ENCODE measurements at places on chromosomes 6 and 20.

DNA sequence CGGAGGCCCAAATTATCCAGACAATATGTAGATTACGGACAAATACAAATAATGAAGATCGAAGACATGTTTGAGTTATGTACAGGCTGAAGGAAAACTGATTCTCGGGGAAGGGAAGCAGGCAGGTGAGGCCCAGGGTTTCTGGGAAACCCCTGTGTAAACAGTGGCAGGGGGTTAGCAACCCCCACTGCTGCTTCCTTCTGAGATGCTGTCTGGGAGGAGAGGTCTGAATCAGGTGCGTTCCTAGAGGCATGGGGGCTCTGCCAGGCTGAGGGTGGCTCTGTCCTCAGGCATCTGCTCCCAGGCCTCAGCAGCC lies 7.2 kb upstream of the MDGA1 start:
- peak overlapping the region; percentile 58 for H3K4me3 ChIP-seq
- no peaks in the 10 kb centered on the region for H3K27me3 ChIP-seq
- peak overlapping the region; percentile 85 for H3K27ac ChIP-seq
- no peaks in the 10 kb centered on the region for H3K36me3 ChIP-seq
- no peaks in the 10 kb centered on the region for H3K4me1 ChIP-seq
- no peak for DNase-seq

- no peaks in the 10 kb centered on the region for H3K27me3 ChIP-seq
- peak overlapping the region; percentile 99 for H3K27ac ChIP-seq
- H3K36me3 ChIP-seq, result no peaks in the 10 kb centered on the region
- H3K4me1 ChIP-seq, result peaks cover 35% of the 10 kb centered on the region
- peak overlapping the region; percentile 84 for H3K4me3 ChIP-seq
Observed at GRCh38 chr6:159726255-159726917, 920 bp upstream of the WTAP start.

DNA sequence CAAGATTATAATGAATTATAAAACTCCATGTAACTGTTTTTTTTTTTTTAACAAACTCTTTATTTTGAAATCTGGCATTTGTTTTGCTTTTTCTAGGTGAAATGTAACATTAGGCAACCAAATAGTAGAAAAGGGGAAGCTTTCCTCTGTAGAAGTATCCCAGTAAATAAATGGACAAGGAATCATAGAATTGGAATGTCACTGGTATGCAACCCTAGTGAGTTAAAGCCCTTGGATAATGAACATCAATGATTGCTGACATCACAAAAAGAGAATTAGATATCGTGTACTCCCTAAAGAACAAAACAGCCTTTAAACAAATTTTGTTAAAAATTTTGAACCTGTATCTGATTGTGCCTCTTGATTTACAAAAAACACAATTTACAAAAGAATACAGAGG lies 93.9 kb upstream of the OGFRL1 start:
- H3K36me3 ChIP-seq, result no peaks in the 10 kb centered on the region
- H3K27me3 ChIP-seq, result no peaks in the 10 kb centered on the region
- H3K4me3 ChIP-seq, result no peak overlapping the region
- H3K27ac ChIP-seq, result no peak overlapping the region
- no peak for DNase-seq

DNA sequence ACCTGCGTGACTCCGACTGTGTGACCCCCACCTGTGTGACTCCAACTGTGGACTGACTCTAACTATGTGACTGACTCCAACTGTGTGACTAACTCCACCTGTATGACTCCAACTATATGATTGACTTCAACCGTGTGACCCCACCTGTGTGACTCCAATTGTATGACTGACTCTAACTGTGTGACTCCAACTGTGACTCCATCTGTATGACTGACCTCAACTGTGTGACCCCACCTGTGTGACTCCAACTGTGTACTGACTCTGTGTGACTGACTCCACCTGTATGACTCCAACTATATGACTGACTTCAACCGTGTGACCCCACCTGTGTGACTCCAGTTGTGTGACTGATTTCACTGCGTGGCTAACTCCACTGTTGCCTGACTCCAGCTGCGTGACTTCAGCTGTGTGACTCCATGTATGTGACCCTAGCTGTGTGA lies 38.6 kb downstream of the SYNJ2 start:
- H3K27ac ChIP-seq, result no peak overlapping the region
- peaks cover 6% of the 10 kb centered on the region for H3K36me3 ChIP-seq
- DNase-seq, result peak; percentile 11
- H3K4me1 ChIP-seq, result no peaks in the 10 kb centered on the region

GRCh38 chr6:140487586-140487985 lies 1113.1 kb upstream of the CITED2 start:
- H3K36me3 ChIP-seq, result no peaks in the 10 kb centered on the region
- no peaks in the 10 kb centered on the region for H3K27me3 ChIP-seq
- H3K4me3 ChIP-seq, result no peak overlapping the region
- peaks cover 16% of the 10 kb centered on the region for H3K4me1 ChIP-seq
- H3K27ac ChIP-seq, result no peak overlapping the region
- no peak for DNase-seq

DNA sequence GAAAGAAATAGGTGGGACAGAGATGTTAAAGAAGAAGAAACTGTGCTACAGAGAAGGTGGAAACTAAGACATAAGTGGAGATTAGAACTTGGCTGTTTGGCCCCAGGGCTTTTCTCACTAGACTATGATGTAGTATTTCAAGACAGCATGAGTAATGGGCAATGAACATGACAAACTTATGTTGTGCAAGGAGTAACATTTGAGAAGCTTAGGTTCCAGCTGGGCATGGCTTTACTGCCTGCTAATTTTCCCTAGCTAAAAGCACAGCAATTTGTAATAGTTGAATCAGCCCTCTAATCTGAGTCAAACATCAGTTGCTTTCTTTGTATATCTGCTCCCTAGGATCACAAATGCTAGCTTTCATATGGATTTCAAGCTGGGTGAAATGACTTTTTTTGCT lies 294.3 kb upstream of the BMP2 start:
- H3K4me3 ChIP-seq, result no peak overlapping the region
- H3K36me3 ChIP-seq, result no peaks in the 10 kb centered on the region
- H3K4me1 ChIP-seq, result no peaks in the 10 kb centered on the region
- DNase-seq, result no peak

DNA sequence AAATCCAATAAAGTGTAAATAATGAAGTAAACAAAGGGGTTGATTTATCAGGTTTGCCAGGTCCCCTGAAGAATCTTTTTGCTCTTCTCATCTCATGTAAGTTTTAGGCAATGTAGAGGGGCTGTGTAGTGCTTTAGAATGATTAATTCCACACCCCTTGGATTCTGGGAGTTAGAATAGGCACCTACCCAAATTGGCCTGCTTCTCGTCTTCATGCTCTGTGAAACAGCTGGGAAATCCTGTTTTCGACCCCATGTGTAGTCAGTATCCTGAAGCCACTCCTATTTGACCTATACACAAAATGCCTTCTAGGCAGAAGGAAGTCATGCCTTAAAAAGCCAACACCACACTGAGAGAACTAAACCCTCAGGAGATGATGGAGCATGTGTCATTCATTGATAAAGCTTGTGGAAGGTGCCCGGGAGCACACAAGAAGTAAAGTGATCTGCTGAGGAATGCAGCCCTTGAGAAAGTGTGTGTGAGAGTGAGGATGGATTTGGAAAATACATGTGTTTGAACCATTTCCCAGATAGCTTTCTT lies 170.9 kb downstream of the KLHL32 start:
- no peaks in the 10 kb centered on the region for H3K36me3 ChIP-seq
- no peak for DNase-seq
- no peaks in the 10 kb centered on the region for H3K4me1 ChIP-seq
- no peaks in the 10 kb centered on the region for H3K27me3 ChIP-seq

DNA sequence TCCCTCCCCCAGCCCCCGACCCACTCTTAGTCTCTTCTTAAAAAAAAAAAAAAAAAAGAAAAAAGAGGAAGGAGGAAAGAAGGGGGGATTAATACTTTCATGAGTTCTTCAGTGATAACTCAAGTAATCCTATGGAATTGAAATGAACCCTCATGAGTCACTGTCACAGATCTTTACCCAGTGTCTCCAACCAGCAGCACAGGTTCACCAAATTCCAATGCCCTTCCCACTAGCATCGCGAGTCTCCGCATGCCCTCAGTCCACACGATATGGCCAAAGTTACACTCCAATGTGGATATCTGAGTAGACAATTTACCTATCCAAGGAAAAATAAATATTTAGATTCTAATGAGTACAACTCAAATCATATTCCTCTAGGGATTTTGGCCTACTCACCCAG lies 74.5 kb downstream of the MDN1 start:
- no peaks in the 10 kb centered on the region for H3K4me1 ChIP-seq
- no peak overlapping the region for H3K4me3 ChIP-seq
- DNase-seq, result no peak
- peaks cover 92% of the 10 kb centered on the region for H3K36me3 ChIP-seq

GRCh38 chr20:13581451-13581850 lies 57.3 kb downstream of the TASP1 start:
- no peak overlapping the region for H3K4me3 ChIP-seq
- DNase-seq, result no peak
- no peak overlapping the region for H3K27ac ChIP-seq

DNA sequence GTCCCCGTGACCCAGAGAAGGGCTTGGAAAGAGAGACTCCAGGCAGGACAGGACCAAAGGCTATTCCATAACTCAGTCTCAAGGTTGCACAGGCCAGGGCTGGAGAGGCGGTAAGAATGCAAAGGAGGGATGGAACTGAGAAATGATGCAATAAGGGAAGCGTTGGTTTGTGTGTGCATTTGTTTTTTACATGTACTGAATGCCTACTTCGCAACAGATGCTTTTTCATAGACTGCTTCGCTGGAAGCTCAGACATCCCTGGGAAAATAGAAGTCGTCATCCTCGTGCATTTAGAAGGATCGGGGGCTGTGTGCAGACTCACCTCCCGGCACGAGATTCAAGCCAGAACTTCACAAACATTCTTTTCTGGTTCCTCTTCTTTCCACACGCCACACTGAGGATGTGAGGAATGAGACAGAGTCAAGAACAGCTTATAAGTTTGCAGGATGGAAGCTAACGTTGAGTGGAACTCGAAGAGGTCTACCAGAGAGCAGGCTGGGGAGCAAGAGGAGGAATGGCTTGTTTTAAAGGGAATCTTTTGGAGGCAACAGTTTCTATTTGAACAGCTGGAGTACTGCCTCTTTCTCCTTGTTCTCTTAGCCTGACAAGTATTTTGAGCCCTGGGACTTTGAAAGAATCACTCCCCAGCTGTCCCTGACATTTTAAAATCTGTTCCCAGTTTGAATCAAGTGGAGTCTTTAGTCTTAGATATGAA lies 19.3 kb upstream of the LY86 start:
- H3K27ac ChIP-seq, result no peak overlapping the region

- no peak for DNase-seq
- no peaks in the 10 kb centered on the region for H3K4me1 ChIP-seq
- H3K36me3 ChIP-seq, result no peaks in the 10 kb centered on the region
Observed at GRCh38 chr6:134721060-134721405, 228.9 kb downstream of the ALDH8A1 start.

GRCh38 chr6:45169815-45170214 lies 158.3 kb upstream of the RUNX2 start:
- H3K27me3 ChIP-seq, result no peaks in the 10 kb centered on the region
- no peaks in the 10 kb centered on the region for H3K4me1 ChIP-seq
- no peaks in the 10 kb centered on the region for H3K36me3 ChIP-seq
- no peak overlapping the region for H3K4me3 ChIP-seq
- H3K27ac ChIP-seq, result no peak overlapping the region

- H3K36me3 ChIP-seq, result no peaks in the 10 kb centered on the region
- no peaks in the 10 kb centered on the region for H3K27me3 ChIP-seq
- no peak overlapping the region for H3K4me3 ChIP-seq
- DNase-seq, result no peak
- no peak overlapping the region for H3K27ac ChIP-seq
Observed at GRCh38 chr6:15876406-15876805, 213.6 kb upstream of the DTNBP1 start.

GRCh38 chr20:11492386-11492785 lies 425.3 kb upstream of the BTBD3 start:
- no peak overlapping the region for H3K4me3 ChIP-seq
- no peak for DNase-seq
- H3K4me1 ChIP-seq, result peaks cover 3% of the 10 kb centered on the region

DNA sequence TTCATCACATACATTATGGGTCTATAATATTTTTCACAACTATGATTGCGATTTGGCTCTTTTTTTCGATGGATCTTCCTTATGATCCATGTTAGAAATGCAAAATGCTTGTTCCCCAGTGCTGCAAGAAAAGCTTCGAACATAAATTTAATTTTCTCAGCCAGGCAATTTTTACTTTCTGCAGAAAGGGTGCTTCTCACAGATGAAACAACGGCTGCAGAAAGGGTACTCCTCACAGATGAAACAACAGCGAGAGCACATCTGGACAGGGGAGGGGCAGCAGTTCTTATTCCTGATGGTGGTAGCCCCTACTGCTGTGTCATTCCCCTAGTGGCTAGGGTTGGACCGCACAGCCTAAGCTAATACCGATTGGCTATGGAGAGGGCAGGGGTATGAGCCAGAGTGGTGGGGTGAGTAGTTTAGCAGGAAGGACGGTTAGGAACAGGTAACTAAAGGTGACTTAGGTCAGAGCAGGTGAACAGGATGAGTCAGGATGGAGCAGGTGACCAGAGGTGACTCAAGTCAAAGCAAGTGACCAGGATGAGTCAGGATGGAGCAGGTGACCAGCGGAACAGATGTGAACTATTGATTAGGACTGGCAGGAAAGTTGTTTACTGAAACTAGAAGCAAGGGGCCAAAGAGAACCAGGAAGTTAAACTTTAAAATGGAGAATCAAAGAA lies 13.4 kb upstream of the TREML4 start:
- H3K27me3 ChIP-seq, result peaks cover 14% of the 10 kb centered on the region
- H3K36me3 ChIP-seq, result no peaks in the 10 kb centered on the region
- no peak overlapping the region for H3K4me3 ChIP-seq
- H3K27ac ChIP-seq, result no peak overlapping the region
- no peak for DNase-seq

- no peak overlapping the region for H3K4me3 ChIP-seq
- no peaks in the 10 kb centered on the region for H3K36me3 ChIP-seq
- peak; percentile 22 for DNase-seq
- H3K27me3 ChIP-seq, result no peaks in the 10 kb centered on the region
Observed at GRCh38 chr6:17714879-17715851, 8.4 kb upstream of the NUP153 start.

DNA sequence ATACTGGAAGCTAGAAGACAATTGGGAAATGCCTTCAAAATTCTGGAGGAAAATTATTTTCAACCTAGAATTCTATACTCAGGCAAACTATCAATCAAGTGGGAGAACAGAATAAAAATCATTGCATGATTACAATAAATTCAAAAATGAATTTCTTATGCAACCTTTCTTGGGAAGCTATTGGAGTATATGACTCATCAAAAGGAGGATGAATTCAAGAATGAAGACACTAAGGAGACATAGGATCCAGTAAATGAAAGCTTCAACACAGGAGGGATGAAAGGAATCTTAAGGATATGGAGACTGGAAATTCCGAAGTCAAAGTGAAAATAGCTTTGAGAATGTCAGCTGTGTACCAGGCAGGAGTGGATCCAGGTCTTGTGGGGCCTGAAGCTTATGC lies 12.6 kb upstream of the UBR2 start:
- no peak overlapping the region for H3K27ac ChIP-seq
- H3K4me3 ChIP-seq, result no peak overlapping the region
- no peaks in the 10 kb centered on the region for H3K27me3 ChIP-seq
- H3K4me1 ChIP-seq, result no peaks in the 10 kb centered on the region
- no peak for DNase-seq
- H3K36me3 ChIP-seq, result no peaks in the 10 kb centered on the region

GRCh38 chr6:47097092-47097945 lies 55.2 kb upstream of the ADGRF1 start:
- H3K27ac ChIP-seq, result no peak overlapping the region
- DNase-seq, result peak; percentile 63
- H3K4me3 ChIP-seq, result no peak overlapping the region
